ENCODE measurements at places on chromosomes 2 and 18. TPM values are rescaled to one million over a fixed set of nuclear protein-coding genes. Genes with fewer than 3 reads are reported as not detected.

The STARD6 gene
- total RNA-seq: not detected

The UGT1A5 gene
- 0.99 TPM for total RNA-seq

The ATP6V1B1 gene
- not detected for total RNA-seq

The RGPD3 gene
- 0.33 TPM for total RNA-seq

The NEU2 gene
- not detected for total RNA-seq

The GRB14 gene
- total RNA-seq: 9.8 TPM

The DUSP19 gene
- 1.0 TPM for total RNA-seq

The DSC3 gene
- total RNA-seq: 125 TPM

The SKOR2 gene
- not detected for total RNA-seq

The UGT1A4 gene
- total RNA-seq: 0.14 TPM

The CD8B2 gene
- total RNA-seq: not detected

The CNTNAP5 gene
- not detected for total RNA-seq

The SCYGR4 gene
- total RNA-seq: not detected

The RNPEPL1 gene
- 12.5 TPM for total RNA-seq

The RAD51AP2 gene
- 0.35 TPM for total RNA-seq

The TMEM200C gene
- not detected for total RNA-seq

The CYB5A gene
- 27.8 TPM for total RNA-seq

The GCG gene
- total RNA-seq: not detected

The RUFY4 gene
- total RNA-seq: not detected

The SLC38A11 gene
- not detected for total RNA-seq

The CLEC4F gene
- not detected for total RNA-seq

The KDSR gene
- total RNA-seq: 127 TPM

The TRAPPC12 gene
- total RNA-seq: 64.7 TPM

The C2orf15 gene
- total RNA-seq: 2.0 TPM

The SUPT7L gene
- 46.2 TPM for total RNA-seq

The TRIM54 gene
- total RNA-seq: not detected

The HJURP gene
- total RNA-seq: 43.5 TPM

The CYP27C1 gene
- total RNA-seq: 8.3 TPM

The AGXT gene
- not detected for total RNA-seq

The SCN3A gene
- total RNA-seq: not detected

The NETO1 gene
- total RNA-seq: 1.4 TPM

The MAP3K19 gene
- not detected for total RNA-seq

The CD28 gene
- total RNA-seq: not detected

The GAL3ST2 gene
- not detected for total RNA-seq

The ALPG gene
- total RNA-seq: not detected
